ENCODE measurements at places on chromosomes 6 and 20.

DNA sequence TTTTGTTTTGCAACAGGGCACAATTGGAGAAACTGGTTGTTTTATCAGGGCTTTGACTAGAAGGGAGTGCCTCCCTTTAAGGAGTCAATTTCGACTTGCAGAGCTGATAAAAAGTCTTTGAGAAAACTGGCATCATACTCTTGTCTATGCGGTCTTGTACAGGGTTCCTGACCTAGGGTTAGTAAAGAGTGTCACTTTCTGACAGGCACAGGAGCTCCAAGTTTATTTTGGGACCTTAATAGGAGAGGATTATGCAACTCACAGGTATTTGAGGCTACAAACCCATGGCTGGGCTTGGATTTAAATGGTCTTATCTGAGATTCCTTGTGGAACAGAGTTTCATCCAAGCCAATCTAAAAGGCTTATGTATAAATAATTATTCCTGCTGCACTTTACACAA is 365.4 kb downstream of the HTR1B start:
- DNase-seq = no peak

- DNase-seq = no peak
Measured at GRCh38 chr6:71040043-71040442, 83.2 kb upstream of the B3GAT2 start.

DNA sequence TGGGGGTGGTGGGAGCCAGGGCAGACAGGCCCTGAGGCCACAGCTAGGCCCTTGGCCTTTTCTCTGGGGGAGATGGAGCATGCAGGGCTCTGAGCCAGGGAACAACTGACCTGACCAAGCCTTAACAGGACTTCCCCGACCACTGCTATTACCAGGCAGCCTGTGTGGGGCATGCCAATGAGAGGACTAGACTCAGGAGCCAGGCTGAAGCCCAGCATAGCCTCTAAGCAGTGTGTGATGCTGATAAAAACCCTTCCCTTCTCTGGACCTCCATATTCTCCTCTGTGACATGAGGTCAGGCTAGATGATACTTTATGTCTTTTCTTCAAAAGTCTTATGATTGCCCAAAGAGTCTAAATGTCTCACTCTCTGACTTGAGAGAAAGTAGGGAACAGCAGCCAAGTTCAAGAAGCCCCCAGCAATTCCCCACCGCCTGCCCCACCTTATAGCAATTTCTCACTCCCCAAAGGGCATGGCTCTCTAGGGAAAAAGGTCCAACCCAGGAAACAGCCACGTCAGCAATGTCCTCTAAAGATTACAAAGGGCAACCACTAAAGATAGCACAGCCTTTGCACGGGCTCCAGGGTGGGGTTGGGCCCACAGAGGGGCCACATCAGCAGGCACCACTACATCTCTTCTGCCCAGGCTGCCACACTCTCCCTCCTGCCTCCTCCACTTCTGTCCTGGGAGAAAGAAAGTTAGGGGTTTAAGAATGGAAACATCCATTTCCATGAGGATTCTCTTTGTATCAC is 71.3 kb downstream of the TRERF1 start:
- no peak for DNase-seq

DNA sequence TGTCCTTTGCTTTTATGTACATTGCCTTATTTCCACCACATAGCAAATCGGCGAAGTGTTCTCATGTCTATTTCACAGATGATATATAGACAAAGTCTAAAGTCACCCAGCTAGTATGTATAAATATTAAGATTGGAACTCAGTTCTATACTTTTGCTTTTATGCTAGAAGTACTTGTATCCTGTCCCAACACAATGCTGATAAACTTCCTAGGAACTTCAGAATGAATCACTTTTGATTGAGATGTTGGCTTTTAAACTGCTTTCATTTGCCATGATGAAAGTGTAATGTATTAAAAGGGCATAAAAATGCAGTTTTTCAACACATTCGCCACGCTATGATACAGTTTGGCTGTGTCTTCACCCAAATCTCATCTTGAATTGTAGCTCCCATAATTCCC is 50.8 kb downstream of the GCLC start:
- no peak for DNase-seq

GRCh38 chr20:31842471-31843157 is 2.8 kb downstream of the FOXS1 start:
- peak; percentile 86 for DNase-seq

DNA sequence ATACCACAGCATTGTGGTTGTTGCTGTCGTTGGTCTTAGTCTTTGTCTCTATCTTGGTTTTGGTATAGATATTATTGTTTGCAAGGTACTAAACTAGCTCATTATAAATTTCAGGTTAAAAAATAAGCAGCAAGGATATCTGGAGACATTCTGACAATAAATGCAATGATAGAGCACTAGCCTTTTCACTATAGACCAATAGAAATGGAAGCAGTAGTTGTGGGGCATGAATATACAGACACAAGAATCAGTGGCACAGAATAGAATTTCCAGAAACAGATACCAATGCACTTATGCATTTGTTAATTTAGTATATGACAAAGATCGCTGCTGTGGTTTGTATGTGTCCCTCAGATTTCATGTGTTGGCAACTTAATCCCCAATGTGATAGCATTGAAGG is 31.1 kb upstream of the CFAP206 start:
- DNase-seq = no peak

- DNase-seq = no peak
Measured at GRCh38 chr6:126574301-126574700, 234.4 kb downstream of the CENPW start.

DNA sequence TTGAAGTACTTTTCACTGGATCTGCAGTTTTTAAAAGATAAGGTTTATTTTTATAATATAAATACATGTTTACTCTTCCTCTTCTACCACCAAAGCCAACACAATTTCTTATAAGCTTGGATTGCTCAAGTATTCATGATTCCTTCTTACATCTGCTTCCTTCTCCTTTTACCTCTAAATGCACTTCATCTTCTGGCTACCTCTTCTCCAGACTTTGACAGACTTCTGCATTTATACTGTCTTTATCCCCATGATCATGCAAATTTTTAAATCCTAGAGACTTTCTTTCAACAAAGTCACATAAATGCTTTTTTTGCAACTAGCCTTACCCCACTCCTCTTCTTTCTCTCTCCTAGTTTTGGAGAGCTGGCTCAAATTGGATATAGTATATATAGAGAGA is 142.9 kb downstream of the TFAP2B start:
- no peak for DNase-seq

GRCh38 chr6:33878562-33878961 is 74.8 kb upstream of the MLN start:
- no peak for DNase-seq

DNA sequence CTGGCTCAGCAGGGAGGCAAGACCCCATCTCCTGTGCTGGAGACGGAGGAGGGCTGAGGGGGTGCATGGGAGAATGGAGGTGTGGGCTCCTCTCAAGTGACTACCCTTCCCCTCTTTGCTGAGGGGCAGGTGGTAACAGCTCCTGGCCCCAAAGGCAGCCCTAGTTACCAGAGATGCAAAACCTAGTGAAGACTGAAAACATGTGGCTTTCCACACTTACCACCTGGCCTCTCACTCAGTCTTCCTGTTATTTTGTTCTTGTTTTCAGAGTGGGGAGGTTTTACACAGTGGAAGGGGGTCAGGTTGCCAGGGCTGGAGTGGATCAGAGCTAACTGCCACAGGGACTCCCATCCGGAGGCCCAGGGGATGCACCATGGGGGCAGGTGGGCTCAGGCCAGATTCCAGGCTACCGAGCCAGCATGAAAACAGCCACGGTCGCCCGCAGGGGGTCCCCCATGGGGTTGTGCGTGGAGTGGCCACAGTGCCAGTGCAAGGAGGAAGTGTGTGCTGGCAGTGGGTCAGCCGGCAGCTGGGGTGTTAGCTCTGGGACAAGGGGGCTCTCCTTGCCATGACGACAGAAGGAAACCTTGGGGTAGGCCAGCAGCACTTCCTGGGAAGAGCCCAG is 21.1 kb downstream of the MYT1 start:
- DNase-seq = no peak

- peak; percentile 12 for DNase-seq
Measured at GRCh38 chr6:107323133-107323785, 136.1 kb downstream of the PDSS2 start.

DNA sequence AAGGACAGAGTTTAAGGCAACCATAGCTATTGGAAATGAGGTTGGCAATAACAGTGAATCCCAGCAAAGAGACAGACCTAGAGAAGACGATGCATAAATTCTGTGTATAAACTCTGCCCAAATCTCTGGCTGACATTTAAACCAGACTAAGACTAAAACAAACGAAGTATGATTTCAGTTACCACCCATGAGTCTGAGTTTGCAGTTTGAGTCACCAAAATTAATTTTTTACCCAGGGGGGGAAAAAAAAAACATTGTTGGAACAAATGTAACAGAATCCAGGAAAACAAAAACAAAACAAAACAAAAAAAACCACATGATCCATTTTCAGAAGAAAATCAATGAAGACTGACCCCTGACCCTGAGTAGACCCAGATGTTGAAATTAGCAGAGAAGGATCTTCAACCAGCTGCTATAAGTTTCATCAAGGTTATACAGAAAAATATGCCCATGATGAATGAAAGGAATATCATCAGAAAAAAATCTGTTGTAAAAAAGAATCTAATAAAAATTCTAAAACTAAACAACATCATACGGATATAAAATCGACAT is 190.8 kb downstream of the GMDS start:
- DNase-seq = no peak

GRCh38 chr6:170152124-170152926 is 138.6 kb downstream of the DLL1 start:
- no peak for DNase-seq

DNA sequence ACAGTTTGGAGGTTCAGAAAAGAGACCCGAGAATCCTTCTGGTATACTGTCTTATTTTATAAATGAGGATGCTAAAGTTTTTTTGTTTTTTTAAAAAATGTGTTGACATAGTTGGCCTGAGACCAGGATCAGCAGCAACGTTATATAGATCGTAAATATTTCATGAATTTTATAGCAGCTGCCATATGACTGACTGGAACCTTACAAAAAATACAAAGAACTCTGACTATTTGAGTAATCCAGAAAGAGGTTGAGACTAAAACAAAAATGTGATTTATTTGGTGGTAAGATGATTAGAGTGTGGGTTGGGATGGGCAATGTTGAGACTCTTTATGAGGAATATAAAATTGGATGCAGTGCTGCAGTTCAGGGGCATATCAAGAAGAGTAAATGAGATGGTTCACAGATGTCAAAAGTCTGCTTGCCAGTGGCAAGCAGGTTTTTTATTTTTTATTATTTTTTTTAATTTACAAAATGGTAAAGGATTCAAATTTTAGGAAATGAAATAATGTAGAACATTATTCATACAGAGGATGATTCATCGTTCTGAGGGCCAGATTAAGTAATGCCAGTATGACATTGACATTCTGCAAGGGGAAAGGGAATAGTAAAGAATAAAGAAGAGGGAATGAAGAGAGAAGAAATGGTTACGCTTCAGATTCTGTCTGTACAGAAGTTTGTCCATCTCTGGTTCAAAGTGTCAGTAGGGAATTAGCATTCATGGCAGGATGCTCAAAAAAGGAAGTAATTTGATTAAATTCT is 58.5 kb downstream of the SCAF8 start:
- DNase-seq = peak; percentile 11

GRCh38 chr6:3748208-3749066 is 3.1 kb downstream of the PXDC1 start:
- DNase-seq = peak; percentile 29

DNA sequence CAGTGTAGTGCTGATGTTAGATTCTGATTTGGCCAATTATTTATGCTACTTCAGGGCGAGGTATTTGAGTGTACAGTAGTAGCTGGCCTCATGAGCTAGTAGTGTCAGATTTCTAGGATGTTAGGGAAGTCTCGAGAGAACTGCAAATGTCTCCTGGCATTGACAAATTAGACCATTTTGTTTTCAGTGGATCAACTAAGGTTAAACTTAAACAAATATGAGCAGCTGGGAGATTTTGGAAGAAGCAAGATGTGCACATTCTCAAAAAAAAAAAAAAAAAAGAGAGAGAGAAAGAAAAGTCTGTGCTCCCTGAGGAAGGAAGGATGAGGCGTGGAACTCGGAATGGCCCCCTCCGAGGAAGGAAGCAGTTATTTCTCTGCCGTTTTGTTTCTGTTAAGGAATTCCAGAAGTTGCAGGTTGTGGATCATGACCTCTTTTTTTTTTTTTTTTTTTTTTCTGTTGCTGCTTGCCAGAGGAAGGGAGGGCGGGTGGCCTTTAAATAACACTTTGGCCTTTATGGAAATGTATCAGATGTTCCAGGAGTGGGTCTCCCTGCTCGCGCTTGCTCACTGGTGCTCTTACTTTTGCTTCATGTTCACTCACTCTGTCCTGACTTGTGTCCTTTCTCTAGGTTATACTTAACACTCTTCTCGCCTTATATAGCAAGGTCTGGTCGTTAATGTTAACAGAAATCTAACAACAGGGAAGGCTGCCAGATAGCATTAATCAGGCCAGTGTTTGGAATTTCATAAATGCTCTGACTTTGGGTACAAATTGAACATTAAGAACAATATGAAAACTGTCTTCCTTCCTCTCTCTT is 124.4 kb downstream of the TCP11 start:
- DNase-seq = no peak

DNA sequence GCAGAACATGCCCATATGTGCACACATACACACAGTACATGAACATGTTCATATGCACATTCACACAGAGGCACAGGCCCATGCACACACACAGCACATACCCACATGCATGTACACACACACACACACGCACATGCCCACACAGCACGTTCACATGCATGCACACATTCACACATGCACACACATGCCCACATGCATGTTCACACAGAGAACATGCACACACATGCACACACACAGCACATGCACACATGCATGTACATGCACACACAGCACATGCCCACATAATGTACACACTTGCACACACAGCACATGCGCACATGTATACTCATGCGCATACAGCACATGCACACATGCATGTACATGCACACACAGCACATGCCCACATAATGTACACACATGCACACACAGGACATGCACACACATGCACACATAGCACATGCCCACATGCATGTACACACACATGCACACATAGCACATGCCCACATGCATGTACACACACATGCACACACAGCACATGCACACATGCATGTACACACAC is 25.9 kb downstream of the RNASET2 start:
- no peak for DNase-seq

- DNase-seq = no peak
Measured at GRCh38 chr20:24503352-24503931, 34.0 kb downstream of the SYNDIG1 start.

GRCh38 chr6:11921017-11921438 is 91.1 kb upstream of the HIVEP1 start:
- peak; percentile 96 for DNase-seq

GRCh38 chr6:68252632-68253031 is 382.4 kb upstream of the ADGRB3 start:
- no peak for DNase-seq

GRCh38 chr20:61299618-61300017 is 47.6 kb downstream of the CDH4 start:
- no peak for DNase-seq

Data from NCI-H226 (cell line).